ENCODE measurements at places on chromosomes 13 and 19.

DNA sequence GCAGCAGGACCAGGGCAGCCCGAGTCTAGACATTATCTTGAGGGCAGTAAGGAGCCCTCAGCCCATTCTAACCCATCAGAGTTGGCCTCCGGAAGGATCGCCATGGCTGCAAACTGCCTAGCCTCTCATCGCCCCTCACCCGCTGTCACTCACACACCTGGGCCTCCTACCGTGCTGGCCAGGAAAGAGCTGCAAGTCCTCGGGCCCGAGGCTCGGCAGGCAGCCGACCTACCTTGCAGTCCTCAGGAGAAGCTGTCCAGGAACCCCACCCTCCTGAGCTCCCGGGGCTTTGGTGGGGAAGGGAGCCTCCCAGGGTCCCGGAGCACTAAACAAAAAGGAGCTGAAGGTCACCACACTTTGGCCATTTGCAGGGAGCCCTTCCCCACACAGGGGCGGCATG is 46.8 kb downstream of the CCNE1 start:
- no peak for DNase-seq

DNA sequence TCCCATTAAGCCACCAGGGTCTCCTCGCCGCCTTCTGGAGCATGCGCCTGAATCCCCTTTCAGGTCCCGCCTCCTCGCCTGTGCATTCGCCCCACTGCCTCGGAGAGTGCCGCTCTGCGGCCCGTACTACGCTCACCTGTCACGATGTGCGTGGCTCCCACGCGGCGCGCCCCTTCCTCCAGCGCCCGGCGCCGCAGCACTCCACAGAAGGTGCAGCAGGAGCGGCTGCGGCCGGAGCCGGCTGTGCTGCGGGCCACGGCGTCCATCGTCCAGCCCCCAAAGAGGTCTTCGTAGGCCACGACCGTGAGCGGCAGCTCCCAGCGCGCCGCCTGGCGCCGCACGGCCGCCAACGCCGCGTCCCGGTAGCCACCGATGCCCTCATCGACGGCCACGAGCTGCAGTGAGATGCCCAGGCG is 4.3 kb downstream of the CTU1 start:
- no peak for DNase-seq

DNA sequence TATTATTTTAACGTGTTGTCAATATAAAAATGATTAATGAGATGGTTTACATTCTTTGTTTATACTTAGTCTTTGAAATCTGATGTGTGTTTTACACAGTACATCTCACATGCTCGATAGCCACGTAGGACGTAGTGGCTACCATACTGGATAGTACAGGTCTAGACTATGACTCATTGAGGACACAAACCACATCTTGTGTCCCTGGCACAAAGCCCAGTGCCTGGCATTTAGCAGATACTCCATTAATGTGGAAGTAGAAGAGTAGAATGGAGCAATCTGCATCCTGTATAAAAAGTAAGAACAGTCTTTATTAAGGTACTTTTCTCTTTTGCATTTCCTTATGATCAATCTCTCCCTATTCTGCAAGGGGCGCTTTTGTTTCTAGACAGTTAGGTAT is 49.0 kb upstream of the FRY start:
- DNase-seq, result no peak

DNA sequence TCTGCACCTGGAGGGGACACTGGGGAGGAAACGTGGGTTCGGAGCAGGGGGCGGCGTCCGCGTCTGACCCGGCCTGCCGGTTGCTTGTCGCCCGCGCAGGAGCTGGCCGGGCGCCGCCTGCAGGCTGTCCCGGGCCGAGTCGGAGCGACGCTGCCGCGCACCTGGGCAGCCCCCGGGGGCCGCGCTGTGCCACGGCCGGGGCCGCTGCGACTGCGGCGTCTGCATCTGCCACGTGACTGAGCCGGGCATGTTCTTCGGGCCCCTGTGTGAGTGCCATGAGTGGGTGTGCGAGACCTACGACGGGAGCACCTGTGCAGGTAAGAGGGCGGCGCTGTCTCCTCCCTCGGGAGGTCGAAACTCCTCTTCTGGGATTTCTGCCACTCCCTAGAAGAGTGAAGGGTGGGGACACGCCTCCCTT is 1.3 kb downstream of the ITGBL1 start:
- no peak for DNase-seq

DNA sequence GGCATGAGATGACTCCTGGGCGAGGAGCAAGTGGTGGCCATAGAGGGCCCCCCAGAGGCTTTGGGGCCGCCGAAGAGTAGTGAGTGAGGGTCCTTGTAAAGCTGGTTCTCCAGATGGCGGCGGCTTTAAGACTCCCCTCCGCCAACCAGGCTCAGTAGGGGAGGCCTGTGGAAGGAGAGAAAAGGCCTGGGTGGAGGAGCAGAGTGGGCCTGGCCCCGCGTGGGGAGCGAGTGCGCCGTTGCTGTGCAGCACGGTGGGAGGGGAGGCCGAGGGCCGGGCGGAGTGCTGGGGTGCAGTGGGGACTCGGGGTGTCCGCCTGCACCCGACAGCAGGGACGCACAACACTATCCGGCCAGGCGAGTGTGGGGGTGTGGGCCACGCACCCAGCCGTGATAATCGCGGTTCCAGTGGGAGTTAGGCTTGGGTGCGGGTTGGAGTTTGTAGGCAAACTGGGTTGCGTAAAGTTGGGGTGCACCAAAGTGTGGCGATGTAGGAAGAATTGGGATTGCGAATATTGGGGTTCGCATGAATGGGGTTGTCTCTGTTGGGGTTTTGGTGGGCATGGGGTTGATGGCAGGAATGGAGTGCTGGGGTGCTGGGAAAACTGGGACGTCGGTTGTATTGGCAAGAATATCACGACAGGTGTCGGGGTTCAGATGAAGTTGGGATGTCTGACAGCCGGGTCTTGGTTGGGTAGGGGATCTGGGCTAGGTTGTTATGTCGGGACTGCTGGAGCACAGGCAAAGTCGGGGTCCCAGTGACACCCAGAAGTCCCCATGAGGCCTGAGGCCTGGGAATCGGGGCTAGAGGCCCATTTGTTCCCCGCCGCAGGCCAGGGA is 687 bp upstream of the CIRBP start:
- no peak for DNase-seq

DNA sequence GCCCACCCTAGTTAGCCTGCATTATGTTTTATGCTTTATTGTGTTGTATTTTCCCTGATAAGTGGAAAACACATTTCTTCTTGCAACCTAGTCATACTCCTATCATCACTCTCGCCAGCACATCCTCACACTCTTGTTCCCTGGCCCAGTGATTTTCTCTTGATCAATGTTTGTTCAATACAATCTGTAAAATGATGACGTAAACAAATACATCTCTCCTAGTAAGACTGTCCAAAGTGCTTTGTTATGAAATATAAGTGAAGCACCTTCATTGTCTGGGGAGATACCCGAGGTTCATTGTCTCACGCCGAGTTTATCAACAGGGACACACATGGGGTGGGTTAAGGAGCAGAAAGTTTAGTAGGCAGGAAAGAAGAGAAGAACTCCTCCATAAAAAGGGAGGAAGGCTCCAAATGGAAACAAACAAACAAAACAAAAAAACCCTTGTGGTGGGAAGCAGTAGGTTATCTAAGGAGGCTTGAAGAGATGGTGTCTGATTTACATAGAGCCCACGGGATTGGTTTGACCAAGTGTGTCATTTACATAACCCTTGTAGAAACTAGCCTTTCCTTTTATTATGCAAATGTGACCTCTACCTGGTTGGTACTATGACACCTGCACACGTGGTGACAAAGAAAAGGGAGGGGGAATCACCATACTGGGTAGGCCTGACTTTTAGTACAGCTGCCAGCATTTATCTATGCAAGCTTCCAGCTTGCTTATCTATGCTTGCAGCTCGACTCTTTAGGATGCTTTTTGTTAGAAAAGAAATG is 1317.9 kb upstream of the SPRY2 start:
- DNase-seq, result no peak

GRCh38 chr19:19010551-19010950 is 22.8 kb downstream of the SUGP2 start:
- no peak for DNase-seq

- DNase-seq, result peak; percentile 78
Observed at GRCh38 chr19:34220472-34221063, 33.8 kb upstream of the GARRE1 start.

DNA sequence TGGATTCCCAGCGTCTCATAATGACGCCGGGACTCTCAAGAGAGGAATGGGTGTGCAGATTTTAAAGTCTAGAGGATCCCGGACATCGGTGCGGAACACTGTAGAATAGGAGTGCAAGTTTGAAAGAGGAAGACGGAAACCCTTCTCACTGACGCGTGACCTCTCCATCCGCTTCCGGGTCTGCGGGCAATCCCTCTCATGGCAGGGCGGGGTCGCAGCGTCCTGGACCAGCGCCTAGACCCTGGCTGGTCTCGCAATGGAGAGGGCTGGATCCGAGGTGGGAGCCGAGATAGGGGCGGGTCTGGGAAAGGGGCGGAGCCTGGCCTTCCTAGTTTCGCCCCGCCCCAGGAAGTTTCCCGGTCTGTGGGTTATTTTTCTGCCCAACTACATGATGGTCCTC is 4.6 kb upstream of the ZNF845 start:
- peak; percentile 27 for DNase-seq

- no peak for DNase-seq
Observed at GRCh38 chr19:18049385-18049784, 37.3 kb downstream of the IL12RB1 start.

DNA sequence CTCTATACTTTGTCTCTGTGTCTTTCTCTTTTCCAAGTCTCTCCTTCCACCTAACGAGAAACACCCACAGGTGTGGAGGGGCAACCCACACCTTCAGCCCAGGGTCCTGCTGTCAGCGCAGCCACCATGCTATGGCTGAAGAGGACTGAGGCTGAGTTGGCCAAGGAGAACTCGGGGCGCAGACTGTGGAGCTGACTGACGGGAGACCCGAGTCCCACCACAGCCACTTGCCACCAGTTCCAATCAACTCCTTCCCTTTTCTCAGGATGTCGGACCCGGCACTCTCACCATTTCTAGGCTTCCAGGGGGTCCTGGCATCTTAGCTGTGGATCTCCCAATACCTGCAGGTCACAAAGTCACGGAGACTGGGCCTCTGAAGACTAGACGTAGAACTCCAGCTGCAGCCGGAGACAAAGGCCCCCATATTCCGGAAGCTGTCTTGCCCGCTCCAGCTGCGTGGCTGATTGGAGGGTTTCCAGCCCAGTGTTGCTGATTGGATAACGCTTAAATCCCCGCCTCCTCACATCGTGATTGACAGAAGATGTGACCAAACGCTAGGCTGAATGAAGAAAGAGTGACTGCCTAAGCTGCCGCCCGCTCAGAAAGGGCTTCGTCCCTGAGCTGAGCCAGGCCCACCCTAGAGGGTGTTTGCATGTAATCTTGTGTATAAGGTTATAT is 63.6 kb downstream of the ZNF429 start:
- peak; percentile 91 for DNase-seq

DNA sequence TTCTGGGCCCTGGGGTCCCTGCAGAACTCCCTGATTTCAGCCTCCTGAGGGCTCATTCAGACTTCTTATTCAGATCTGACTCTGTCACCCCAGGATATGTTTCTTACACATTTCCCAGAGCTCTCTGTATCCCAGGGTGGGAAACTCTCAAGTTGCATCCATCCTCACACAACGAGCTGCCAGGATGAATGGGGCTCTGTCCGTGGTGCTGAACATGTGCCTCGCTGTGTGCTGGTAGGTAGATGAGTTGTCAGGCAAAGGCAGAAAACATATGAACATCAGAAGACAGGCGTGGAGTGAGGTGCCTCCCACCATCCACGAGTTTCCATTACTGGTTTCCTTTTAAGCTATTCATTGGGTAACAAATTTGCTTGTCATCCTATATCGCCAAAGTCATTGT is 11.4 kb upstream of the IGFL1 start:
- DNase-seq, result peak; percentile 51

DNA sequence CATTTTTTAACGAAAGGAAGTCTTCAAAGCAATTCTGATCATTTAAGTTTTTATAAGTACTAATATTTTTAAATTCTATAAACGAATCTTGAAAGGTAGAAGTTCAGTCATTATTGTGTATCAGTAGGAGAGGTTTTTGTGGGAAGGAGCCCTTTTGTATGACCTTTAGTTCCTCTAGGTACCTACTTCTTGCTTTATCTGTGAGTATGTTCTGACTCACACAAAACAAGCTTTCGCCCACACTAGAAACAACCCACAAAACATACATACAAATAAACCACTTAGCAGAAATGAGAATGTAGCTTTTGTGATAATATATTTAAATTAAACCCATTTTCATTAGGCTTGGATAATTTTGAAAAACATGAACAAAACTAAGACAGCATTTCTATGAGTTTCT is 27.8 kb downstream of the ERCC5 start:
- DNase-seq, result no peak

DNA sequence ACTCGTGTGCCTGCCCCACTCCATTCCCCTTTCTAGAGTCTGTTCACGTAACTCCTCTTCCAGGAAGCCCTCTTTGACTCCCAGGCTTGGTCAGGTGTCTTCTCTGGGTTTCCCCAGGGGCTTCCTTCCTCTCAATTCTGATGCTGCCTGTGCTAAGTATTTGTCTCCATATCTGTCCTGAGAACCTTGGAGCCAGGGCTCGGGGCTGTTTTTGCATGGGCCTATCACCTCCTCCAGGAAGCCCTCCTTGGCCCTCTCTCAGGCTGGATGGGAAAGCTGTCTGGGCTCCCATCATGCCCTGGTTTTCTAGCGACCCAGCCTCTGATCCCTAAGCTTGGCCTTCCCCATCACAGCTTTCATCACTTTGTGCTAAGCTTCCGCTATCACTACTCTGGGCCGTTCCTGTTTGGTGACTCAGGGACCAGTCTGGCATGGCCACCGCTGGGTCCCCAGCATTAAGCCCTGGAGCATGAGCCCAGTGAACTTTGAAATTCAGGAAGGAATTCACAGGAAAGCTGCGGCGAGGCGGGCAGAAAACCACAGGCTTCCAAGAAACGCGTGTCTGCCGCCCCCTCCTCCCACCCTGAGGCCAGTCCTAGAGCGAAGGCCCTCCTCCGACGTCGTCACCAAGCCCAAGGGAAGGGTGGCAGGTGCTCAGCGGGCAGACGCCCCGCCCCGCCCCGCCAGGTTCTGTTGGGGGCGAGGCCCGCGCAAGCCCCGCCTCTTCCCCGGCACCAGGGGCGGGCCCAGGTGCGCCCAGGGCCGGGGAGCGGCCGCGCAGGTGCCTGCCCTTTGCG is 486 bp upstream of the SPINT2 start:
- DNase-seq, result peak; percentile 87

- no peak for DNase-seq
Observed at GRCh38 chr19:53991224-53992113, at the start of gene CACNG6. CACNG6 (plus strand) TSS chr19:53991637; CDS start chr19:53992878, 1,241 bp downstream.

- DNase-seq, result no peak
Observed at GRCh38 chr13:20131057-20131832, 29.6 kb downstream of the GJA3 start.

GRCh38 chr19:38946229-38947010 is 15.7 kb downstream of the MRPS12 start:
- no peak for DNase-seq

DNA sequence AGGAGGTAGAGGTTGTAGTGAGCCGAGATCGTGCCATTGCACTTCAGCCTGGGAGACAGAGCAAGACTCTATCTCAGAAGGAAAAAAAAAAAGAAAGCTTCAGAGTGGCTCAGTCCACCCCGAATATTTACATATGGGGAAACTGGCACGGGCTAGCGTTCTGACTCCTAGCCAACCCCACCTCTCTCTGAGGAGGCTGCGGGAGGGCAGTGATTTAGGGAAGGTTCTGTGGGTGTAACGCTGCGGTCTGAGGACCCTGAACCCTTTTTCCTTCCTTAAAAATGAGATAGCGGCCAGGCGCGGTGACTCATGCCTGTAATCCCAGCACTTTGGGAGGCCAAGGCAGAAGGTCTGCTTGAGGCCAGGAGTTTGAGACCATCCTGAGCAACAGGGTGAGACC is 5.0 kb downstream of the LRRC25 start:
- no peak for DNase-seq

All from stimulated activated CD4-positive, alpha-beta T cell treated with anti-CD3 and anti-CD28 coated beads, Interleukin-15, amount 100 ng/mL, for 24 hours (primary cell).